Activated CD8-positive, alpha-beta memory T cell treated with anti-CD3 and anti-CD28 coated beads for 1 hour (primary cell): ENCODE measurements at places on chromosomes 5 and 9.

GRCh38 chr5:608429-609370 lies 3.4 kb upstream of the CEP72 start:
- no peak for DNase-seq

GRCh38 chr9:94139672-94140417 lies 55.6 kb downstream of the PTPDC1 start:
- DNase-seq, result no peak

DNA sequence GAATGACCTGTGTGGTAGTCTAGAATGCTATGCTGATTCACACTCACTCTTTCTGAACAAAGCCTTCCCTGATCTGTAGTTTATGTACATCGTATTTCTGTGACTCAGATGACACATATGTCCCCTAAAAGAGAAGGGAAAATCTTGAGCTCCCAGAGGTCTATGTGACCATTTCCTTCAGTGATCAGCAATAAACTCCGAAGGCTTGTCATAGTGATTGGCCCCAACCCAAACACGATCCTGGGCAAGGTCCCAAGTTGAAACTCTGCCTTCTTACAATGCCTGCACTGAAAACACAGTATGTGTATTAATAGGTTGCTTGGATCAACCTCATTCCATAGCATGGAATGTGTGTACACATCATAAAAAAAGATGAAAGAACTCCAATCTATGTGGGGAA lies 685.8 kb downstream of the MAT2B start:
- no peak for DNase-seq

DNA sequence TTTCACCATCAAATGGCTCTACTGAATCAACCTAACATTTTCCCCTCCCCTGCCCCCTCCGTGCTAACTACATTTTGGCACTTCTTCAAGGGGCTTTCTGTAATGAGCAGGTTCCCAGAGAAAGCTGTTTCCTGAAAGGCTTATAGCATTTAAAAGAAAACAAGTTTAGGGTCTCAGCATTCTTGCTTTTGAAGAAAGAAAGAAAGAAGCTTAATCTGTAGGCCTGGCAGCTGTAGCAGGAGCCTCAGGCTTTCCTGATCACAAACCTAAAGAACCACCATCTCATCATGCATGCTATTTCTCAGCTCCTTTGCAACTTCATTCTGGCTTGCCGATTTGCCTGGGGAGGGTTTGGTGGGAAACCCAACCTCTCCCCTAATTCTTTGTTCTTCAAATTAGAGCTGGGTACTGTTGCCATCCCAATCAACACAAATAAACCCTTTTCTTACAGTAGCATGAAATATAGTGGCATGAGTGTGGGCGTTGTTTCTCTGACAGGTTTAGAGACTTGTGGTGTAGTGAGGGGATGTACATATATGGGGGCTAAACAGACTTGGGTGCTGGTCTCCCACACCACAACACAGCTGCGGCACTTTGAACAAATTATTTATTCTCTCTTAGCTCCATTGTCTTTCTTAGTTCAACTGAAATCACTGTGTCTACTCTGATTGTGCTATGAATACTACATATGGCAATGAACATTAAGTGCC lies 160.5 kb upstream of the TNC start:
- no peak for DNase-seq

- no peak for DNase-seq
These were observed 23.1 kb upstream of the FRRS1L start for GRCh38 chr9:109190151-109190550.

DNA sequence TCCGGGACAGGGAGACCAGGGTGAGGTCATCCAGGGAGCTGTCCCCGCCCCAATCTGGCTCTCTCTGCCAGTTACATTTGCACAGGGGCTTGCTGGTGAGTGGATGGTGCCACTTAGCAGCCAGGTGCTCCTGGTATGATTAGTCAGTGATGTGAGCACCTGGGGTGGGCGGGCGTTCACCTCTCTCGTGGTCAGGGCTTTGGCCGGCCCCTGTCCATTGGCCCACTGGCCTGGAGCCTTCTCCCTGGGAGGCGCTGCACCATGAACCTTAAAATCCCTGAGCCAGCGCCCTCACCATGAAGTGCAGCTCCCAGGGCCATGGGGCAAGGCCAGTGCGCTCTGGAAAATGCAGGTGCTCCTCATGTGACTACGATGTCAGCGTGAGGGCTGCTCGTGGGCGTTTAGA lies 2.0 kb downstream of the NKD2 start:
- DNase-seq, result no peak

- no peak for DNase-seq
These were observed 4.0 kb upstream of the ZSWIM6 start for GRCh38 chr5:61327760-61328753.

DNA sequence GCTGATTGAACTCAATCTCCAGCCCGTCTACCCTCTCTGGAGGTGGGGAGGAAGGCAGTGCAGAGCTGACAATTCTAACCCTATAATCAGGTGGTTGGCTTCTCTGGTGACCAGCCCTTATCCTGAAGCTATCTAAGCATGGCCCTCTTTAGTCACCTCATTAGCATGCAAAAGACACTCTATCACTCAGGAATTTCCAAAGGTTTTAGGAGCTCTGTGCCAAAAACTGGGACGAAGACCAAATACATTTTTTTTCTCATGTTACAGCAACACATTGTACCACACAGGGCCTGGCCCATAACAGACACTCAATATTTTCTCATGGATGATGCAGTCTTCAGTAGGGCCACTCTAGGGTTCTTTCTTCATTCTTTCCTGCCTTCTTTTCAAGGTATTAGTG lies 118.8 kb upstream of the VLDLR start:
- no peak for DNase-seq

DNA sequence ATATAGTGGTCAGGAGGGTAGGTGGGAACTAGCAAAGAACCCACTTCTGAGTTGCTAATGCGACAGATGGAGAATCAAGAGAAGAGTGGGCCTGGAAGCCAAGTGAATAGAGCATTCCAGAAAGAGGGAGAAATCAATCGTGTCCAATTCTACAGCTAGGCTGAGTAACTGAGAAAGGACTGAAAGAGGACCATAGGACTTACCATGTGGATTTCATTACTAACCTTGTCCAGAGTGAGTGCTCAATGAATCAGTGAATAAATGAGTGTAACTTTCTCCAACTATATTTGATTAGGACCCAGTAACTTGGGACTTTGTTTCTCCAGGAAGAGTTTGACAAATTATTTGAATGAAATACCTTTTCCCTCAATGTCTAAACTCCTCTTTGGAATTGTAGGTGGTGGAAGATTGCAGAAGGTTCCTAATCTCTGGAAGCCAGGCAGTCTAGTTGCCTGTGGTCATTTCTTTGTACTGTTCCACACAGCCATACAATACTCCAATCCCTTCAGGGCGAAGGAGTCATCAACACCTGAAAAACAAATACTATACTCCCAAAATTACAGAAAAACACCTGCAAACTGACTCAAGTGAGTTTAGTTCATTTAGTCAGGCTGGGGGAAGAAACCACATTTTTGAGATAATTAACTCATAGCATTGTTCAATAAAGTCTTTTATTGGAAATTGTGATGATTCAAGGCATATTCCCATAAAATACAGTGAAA lies 2.6 kb upstream of the F2RL1 start:
- no peak for DNase-seq

- DNase-seq, result no peak
These were observed 243.0 kb upstream of the ITGA1 start for GRCh38 chr5:52544738-52545137.

- no peak for DNase-seq
These were observed 40.0 kb downstream of the TTLL11 start for GRCh38 chr9:122053064-122053463.

- no peak for DNase-seq
These were observed 7.0 kb downstream of the IGFBPL1 start for GRCh38 chr9:38417003-38417945.

- DNase-seq, result no peak
These were observed 291.1 kb upstream of the TUT7 start for GRCh38 chr9:86645303-86645702.

DNA sequence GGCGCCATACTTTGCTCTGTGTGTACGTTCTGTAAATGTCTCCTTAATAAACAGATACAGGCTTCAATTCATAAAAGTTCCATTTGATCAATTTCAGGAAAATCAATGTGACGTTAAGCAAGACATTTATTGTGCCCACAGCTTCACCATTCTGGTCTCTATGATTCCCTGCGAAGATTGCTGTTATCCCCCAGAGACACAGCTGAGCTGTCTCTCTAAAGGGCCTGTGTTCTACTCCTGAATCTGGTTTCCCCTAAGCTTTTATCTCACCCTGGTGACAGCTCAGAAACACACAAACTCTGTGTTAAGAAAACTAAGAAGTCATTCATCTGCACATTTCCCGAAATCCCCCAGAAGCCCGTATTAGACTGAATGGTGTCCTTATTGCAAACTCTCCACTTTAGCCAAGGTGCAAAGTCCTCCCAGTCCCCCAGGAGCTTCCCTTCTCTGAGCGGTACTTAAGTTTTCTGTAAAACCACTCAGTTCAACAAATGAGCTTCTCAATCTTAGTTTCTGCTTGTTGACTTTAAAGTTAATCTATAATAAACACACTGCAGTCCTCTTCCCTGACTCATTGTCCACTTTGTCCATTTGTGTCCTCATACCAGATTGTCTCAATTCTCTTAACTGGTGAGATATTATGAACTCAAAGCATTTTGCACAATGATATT lies 1.4 kb upstream of the C5orf15 start:
- DNase-seq, result no peak

DNA sequence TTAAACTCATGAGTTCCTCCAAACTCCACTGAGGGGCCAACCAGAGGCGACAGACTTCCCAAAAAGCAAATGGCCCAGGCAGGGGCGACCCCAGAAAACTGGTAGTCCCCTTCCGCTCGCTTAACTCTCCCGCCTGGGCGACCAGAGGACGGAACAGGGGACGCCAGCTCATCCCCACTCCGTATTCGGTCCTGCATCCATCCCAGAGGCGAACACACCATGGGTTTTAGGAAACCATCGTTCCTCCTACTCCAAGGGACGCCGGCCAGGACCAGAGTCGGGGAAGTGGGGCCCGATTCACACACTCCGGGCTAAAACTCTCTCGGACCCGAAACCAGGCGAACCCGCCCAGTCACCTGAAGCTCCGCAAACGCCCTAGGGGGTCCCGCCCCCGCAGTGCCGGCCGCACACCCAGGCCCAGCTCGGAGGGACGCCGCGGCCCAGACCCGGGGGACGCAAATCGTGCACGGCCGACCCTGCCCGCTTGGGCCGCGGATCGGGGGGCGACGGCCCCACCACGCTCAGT lies 478 bp downstream of the TEX10 start:
- DNase-seq, result no peak

- DNase-seq, result no peak
These were observed 691.4 kb upstream of the RIOK2 start for GRCh38 chr5:97874491-97874890.

GRCh38 chr5:160511280-160511929 lies 89.8 kb downstream of the PTTG1 start:
- no peak for DNase-seq

DNA sequence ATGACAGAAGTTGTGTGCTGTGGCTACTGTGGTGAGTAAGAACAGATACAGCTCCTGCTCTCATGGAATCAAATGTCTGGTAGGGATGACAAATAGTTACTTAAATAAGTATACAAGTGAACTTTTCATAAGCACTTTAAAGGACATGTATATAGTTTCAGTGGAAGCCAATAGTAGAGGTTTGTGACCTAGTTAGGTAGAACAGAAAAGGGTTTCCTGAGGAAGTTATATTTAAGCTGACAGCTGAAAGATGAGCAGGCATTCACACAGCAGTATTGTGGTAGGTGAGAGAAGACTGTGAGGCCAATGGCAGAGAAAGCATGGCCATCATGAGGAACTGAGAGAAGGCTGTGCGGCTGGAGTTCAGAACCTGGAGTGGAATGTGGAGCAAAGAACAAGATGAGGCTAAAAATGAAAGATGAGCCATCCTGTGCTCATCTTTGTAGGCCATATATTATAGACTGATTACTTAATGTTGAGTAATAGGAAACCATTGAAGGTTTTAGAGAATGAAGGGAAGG lies 15.4 kb downstream of the FAM174A start:
- no peak for DNase-seq

DNA sequence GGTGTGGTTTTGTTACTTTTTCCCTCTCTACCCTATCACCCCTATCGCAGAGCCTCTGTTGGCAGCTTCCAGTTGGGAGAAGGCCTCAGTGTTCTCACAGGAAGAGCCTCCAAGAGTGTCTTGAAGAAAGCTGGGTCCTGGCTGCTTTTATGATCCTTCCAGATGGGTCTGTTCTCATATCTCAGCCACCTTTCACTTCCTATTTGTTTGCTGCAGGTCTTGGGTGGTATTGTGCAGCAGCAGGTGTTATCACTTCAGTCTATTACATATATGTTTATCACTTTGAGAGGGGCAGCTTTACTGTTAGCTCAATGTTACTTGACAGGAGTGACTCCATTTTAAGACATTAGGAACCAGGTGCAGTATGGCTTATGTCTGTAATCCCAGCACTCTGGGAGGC lies 59.2 kb upstream of the GDNF start:
- DNase-seq, result no peak

- DNase-seq, result no peak
These were observed 156.1 kb upstream of the SEMA6A start for GRCh38 chr5:116730706-116731105.

DNA sequence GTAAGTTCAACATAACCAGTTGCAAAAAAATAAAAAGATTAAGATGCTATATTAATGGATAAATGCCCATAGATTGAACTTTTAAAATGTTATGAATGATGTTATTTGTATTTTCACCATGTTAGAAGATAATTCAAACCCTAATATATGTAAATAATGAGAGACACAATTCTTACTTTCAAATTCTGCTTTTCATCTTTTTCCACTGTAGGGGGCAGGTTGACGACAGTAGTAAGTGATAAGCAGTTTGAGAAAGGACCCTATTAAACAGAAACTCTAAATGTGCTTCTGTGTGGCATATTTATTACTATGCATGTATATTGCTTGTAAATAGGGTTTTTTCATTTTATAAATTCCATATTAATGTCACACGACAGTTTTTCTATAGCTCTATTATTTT lies 591.1 kb downstream of the SEMA5A start:
- no peak for DNase-seq

DNA sequence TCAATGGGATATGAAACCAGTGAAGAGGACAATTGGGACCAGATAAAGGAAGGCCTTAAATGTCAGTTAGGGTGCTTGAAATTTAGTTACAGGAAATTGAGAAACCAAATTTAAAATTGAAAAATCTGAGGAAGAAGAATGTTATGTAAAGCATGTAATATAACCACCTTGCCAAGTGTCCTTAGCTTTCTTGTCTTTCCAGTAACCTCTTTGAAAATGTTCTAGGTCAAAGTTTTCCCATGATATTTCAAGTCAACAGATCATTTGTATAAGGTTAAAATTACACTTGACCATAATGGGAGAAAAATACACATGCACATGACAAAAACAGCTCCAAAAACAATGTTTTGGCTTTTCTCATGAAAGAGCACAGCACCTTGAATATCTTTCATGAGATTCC lies 21.1 kb downstream of the LOX start:
- no peak for DNase-seq

- DNase-seq, result no peak
These were observed 58.4 kb downstream of the APC start for GRCh38 chr5:112795944-112796678.
